Right hindlimb (tissue), 1 donor: ENCODE measurements at places on chromosomes 2 and 18.

DNA sequence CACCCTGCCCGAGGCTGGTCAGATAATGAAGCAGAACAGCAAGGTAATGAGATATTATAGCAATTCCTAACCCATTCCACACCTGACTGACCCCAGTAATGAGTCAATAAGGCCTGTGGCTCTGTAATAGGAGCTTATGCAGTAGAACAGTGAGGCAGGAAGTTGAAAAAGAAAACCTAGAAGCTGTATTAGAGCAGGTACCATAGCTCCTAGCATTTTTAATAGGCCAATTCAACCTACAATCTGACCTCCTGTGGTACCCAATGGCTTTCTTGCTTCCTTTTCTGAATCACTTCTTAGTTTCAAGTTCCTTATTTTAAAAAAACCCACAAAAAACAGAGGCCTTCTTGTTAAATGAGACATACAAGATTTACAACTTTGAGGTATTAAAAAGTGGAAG, 43.6 kb upstream of the MAP2 start:
- no peak for DNase-seq

GRCh38 chr2:138389063-138389462, 112.5 kb upstream of the SPOPL start:
- no peak for DNase-seq

DNA sequence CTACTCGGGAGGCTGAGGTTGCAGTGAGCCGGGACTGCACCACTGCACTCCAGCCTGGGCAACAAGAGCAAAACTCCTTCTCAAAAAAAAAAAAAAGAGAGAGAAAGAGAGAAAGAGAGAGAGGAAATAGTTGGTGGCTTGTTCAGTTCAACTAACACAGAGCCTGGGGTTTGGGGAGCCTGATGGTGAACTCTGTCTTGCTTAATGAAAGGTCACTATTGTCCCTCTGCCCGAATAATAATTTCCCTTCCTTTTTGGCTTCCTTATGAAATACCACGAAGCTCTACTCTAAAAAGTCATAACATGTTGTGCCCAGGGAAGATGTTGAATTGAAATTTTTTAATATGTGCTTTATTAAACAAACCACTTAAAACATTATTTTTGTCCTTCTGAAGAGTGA, 17.3 kb downstream of the BCL2 start:
- DNase-seq = no peak

GRCh38 chr18:47911877-47912276, 18.6 kb downstream of the SMAD2 start:
- no peak for DNase-seq
